ENCODE measurements at places on chromosomes 3 and 15.

DNA sequence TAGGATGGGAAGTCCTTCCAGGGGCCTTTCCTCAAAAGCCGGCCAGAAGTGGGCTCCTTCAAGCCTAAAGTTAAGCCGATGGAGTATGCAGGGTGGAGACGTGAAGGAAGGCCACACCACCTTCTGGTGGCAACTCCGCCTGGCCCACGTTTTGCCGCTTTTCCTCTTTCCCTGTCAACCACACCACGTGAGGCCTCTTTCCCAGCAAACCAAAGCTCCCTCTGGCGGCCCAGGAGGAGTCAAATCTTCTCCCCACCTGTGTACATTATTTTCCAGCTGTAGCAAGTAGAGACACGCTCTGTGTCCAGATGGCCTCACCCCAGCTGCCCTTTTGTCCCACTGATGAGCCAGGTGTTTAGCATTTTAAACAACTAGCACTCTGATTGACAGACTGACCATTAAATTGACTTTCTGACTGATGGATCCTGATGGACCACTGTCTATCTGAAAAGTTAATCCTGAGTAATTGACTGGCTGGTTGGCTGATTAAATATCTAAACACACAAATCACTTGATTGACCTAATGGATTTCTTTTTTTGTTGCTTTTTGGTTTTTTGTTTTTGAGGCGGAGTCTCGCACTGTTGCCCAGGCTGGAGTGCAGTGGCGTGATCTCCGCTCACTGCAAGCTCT is 59.6 kb upstream of the ZBTB38 start:
- peak; percentile 76 for DNase-seq

GRCh38 chr15:62799919-62800318 is 242.6 kb upstream of the TPM1 start:
- DNase-seq: no peak

GRCh38 chr3:108006881-108007331 is 83.9 kb downstream of the CD47 start:
- DNase-seq: no peak

GRCh38 chr15:79849789-79850188 is 47.0 kb downstream of the MTHFS start:
- DNase-seq: peak; percentile 68

GRCh38 chr3:98733812-98734281 is 29.3 kb upstream of the ST3GAL6 start:
- peak; percentile 20 for DNase-seq

DNA sequence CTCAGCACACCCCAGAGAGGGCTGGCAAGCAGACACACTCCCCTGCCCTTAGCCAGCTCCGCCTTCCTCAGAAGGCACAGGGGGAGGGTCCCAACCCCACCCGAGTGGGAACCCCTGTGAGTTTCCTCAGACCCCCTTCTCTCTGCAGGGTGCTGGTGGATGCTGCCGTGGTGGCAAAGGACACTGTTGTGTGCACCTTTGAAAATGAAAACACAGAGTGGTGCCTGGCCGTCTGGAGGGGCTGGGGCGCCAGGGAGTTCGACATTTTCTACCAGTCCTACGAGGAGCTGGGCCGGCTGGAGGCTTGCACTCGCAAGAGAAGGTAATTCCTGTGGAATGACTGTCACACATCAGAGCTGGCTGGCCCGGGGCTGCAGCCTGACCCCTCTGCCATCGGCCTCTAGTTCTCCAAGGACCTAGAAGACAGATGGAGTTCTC is 149.4 kb downstream of the LRRK1 start:
- DNase-seq: no peak

DNA sequence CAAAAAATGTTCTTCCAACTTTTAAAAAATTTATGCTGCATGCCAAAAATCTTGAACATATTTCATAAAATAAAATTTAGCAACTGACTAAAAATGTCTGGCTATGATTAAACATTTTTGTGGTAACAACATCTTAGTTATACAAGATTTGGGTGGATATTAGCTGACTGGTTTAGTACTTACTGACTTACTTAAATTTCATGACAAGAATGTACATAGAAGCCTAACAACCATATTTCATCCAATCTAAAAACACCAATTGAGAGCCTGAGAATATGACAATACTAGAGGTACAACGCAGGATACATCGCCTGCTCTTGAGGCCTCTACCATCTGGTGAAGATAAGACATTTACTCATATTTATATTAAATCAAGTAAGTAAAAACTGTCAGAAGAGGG is 34.6 kb downstream of the GNB4 start:
- DNase-seq: no peak

DNA sequence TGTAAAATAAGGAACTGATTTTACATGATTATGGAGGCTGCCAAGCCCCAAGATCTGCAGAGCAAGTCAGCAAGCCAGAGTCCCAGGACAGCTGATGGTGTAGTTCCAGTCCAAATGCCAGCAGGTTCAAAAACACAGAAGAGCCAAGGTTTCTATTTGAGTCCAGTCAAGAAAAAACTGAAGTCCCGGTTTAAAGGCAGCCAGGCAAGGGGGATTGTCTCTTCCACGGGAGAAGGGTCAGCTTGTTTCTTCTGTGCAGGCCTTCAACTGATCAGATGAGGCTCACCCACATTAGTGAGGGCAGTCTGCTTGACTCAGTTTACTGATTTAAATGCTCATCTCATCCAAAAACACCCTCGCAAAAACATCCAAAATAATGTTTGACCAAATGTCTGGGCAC is 246.2 kb downstream of the PLCL2 start:
- DNase-seq: no peak

DNA sequence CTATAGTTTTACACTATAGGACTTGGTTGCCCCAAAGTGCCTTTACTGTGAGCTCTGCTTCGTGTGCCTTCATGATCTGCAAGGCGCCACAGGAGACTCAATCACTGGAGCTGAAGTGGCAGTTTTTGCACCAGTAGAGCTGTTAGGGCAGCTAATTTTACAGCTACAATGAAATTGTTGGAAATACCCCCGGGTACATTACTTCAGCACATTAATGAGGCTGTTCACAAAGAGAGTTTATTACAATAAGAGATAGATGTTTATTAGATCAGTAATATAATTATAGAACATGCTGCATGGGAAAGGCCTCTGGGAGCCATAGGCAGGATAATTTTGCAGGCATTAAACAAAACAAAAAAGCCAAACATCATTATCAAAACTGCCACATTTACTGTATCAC is 231.1 kb downstream of the CTNNB1 start:
- DNase-seq: no peak

- DNase-seq: no peak
Measured at GRCh38 chr15:68234060-68234459, 4.5 kb upstream of the CLN6 start.

GRCh38 chr3:110393941-110394340 is 677.7 kb upstream of the NECTIN3 start:
- no peak for DNase-seq

DNA sequence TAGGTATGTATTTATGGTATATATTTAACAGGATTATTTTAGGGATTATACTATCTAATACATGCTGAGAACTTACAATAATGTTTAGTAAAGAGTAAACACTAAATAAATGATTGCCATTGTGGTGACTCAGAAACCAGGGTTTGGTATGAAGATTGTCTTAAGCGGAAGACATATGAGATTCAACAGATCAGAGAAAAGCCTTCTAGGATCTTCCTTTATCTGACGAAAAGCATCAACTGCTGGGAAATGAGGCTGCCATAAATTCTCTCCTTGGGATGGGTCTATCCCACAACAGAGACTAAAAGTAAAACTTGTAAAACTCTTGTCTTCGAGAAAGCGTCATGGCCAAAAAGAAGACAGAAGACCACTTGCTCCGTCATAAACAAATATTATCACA is 1352.2 kb upstream of the EPHA6 start:
- no peak for DNase-seq

DNA sequence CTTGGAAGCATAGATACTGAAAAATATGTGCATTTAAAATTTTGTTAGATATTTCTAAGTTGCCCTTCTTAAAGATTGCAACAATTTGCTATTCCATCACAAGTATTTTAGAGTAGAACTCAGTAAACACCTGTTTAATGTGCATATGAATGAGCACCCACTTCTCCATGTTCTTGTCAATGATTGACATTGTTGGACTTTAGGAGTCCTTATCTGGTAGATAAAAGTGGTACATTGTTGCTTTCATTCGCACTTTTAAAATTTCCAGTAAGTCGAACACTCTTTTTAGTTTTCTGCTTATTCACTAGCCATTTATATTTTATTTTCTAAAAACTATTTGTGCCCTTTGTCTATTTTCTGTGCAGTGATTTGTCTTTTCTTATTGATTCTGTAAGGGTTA is 478.3 kb downstream of the SOX2 start:
- DNase-seq: no peak

DNA sequence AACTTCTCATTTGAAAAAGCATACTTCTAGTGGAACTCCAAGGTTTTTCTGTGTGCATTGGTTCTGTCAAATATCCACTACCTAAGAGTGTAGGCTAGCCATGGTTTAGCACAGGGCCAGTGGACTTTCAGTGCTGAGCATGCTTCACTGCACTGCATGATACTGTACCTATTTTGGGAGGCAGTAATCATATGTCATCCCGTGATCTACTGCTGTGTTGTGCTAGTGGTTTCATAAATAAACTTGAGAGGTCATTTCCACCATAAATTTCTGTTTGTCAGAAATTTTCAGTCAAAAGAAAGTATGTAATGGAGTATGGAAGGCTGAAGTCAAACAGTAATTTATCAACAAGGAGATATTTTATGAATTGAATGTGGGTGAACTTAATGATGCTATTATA is 203.6 kb downstream of the ROBO1 start:
- no peak for DNase-seq

- no peak for DNase-seq
Measured at GRCh38 chr3:58754074-58754473, 87.5 kb upstream of the FAM3D start.

DNA sequence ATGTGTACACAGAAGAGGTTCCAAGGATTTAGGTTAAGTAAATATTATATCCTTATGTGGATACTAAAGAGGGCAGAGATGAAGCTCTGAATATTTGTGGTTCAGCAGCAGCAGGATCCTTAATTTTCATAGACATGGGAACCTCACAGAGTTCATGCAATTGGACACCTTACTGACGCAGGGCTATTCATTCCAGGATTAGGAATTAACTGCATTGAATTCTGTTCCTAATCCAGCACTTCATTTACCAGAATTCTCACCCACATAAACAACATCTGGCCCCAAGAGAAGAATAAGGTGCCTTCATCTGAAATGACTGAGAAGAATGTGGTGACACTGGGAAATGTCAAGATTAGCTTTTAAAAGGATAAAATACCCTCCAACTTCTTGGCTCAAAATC is 62.4 kb downstream of the ADAMTS9 start:
- no peak for DNase-seq

GRCh38 chr3:172201870-172202236 is 162.5 kb downstream of the FNDC3B start:
- DNase-seq: no peak

Measured in glutamatergic neuron (in vitro differentiated cells).